Stimulated activated CD4-positive, alpha-beta T cell treated with anti-CD3 and anti-CD28 coated beads, Interleukin-12 subunit alpha, Interleukin-12 subunit beta, amount 100 ng/mL, for 4 hours (primary cell): ENCODE measurements at places on chromosomes 12 and 14.
A peak's percentile ranks its signal among the peaks of the same experiment; 100 is the strongest.

DNA sequence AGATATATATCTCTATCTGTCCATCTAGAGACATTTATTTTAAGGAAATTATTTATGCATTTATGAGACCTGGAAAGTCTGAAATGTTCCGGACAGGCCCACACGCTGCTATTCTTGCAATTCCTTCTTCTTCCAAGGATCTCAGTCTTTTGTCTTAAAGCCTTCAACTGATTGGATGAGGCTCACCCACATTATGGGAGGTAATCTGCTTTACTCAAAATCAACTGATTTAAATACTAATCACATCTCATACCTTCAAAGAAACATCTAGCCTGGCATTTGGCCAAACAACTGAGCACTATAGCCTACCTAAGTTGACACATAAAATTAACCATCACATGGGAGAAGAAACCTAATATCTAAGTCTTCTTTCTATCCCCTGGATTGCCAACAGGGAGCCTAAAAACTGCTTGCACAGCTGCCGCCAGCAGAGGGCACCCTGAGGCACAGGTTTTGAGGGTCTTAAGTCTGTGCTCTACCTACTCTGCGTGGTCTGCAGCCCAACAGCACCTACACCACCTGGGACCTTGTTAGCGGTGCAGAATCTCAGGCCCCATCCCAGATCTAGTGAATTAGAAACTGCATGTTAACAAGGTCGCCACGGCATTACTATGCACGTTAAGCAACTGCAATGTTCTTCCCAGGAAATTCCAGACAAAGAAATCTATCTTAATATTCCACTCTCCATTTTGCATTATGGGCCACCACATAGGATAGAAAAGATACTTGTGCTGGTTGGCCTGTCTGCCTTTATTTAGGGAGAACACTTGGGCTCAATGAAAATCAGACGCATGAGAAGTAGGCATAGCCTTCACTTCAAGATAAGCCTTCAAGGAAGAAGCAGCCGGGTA lies 249.7 kb downstream of the FOXG1 start:
- no peak for DNase-seq

DNA sequence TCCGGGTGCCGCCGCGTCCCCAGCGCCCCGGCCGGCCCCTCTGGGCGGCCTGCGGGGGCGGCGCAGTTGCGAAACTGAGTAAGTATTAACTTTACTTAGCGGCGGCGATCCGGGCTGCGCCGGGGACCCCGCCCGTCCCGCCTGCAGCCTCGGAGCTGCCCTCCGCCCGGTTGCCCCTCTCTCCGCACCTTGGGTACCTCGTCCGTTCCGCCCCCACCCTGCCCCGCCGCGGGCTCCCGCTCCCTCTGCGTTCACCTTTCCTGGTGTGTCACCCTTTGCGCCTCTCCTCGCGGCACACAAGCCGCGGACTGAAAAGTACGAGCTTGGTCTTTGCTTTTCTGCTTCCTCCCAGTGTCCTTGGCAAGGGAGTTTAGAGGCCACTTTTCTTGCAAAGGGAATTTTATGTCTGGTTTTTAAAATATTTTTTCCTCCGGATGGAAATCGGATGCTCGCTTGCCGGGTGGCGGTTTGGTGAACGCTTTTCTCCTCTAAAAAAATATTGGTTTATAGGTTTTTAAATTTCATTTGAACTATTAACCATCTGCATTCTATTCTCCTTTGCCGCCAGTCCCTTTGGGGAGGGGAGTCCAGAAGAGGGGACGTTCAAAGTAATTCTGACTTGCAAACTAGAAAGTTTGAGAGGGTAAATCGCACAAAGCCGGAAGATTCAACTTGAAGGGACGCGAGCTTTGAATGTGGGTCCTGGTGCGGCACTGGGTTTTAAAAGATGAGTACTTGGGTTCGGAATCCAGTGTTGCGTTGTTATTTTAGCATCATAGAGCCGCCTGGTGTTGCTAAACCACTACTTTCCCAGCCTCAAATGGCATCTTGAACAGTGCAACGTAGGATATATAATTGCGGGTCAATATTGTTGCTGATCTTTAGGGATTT lies 834 bp downstream of the RASSF8 start:
- DNase-seq = peak; percentile 5

DNA sequence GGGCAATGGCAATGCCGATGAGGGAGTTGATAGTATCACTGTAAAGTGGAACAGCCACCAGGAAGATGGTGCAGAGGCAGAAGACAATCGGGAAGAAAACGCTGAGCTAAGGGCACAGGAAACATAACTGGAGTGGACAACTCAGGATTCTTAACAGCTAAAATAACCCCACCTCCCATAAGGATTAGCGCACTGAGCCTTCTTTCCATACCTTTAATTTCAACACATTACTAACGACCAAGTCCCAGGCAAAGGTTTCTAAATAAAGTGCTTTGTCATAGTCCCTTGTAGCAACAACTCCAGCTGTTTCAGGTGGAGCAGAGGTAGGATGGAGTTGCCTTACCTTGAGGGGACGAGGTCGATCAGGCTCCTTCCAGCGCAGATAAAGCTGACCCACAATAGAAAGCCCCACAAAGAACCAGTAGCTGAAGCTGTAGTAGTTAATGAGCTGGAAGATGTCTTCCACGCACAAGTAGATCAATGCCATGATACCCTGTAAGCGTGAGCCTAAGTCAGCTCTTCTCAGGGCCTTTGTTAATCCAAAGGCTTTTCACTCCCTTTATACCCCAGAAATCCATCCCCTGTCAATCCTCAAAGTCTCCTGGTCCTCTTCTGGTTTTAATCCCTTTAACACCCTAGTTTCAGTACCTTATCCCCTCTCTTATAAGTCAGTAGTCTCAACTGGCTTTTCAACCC lies 7.7 kb downstream of the OXA1L start:
- no peak for DNase-seq

GRCh38 chr12:10959804-10960203 lies 20.7 kb upstream of the TAS2R14 start:
- no peak for DNase-seq

GRCh38 chr14:92724516-92725340 lies 23.7 kb downstream of the LGMN start:
- DNase-seq = no peak
